ENCODE measurements at places on chromosomes 11 and 22.
A peak's percentile ranks its signal among the peaks of the same experiment; 100 is the strongest.

DNA sequence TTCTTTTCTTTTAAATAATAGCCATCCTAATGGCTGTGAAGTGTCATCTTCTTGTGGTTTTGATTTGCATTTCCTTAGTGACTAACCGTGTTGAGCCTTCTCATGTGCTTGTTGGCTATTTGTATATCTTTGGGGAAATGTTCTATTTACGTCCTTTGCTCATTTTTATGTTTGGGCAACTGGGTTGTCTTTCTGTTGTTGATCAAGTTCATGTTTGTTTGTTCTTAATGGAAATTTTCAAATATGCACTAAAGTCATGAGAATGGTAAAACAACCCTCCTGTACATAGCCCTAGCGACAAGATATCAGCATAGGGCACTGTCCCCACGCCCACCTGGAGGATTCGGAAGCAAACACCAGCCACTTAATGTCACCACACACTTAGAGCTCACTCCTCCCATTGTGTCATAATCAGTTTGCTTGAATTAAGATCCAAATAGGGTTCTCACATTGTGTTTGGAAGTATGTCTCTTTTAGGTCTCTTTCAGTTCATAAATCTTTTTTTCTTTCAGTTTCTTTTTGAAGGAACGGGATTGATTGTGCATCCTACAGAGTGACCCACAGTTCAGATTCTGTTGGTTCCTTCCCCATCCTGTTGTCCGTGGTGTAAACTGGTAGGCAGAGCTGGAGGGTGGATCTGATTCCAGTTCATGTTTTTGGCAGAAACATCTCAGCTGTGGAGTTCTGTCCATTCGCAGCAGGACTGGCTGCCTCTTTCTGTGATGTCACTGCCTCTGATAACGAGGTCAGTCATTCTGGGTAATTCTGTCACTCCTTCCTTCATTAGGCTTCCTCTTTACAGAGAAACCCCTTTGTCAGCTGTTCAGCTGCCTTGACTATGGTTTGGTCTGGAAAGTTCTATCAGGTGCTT lies 26.4 kb upstream of the ADORA2A start:
- no peak for DNase-seq

DNA sequence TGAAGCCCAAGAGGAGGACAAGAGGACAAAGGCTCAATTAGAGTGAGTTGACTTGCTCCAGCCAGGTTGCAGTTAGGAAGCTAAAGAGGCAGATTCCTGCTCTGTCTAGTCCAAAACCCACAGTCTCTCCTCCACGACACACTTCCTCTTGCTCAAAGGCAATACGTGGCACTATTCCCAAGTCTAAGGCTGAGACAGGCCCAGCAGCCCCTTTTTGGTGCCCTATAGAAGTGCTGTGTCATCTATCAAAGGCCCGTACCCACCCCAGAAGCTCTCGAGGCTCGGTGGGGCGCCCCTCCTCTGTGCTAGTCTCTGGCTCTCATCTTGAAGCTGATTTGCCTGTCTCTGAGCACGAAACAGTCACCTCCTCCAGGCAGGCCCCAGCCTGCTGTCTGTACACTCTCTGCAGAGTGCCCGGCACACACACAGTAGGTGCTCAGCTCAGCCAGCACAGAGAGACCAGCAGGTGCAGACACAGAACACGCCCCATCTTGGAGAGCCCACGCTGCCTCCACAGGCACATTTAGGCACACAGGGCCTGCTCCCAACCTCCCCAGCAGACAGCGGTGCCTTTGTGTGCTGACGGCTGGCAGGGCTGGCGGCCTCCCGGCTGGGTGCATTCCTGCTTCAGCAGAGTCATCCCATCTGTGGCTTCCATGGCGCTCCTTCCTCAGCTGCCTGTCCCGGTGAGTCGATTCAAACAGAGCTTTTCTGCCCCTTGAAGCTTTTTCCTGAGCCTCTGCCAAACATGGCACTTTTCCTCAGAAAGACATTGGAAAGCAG lies 52.8 kb downstream of the MYH9 start:
- no peak for DNase-seq

DNA sequence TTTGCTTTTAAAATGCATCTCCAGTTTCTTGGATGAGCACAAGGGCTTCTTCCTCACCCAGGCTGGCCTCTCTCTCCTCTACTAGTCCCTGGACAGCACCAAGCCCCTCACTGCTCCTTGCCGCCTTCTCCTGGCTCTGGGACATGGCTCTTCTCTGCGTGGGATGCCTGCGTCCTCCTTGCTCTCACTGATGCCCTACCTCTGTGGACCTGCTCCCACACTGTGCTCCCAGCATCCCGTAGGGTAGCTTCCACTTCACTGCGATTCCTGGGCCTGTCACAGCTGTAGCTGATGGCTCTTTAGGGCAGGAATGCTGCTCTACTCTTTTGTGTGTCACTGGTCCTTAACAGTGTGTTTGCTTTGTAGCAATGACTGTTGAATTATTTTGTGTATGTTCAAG lies 136.3 kb downstream of the SNX19 start:
- no peak for DNase-seq

DNA sequence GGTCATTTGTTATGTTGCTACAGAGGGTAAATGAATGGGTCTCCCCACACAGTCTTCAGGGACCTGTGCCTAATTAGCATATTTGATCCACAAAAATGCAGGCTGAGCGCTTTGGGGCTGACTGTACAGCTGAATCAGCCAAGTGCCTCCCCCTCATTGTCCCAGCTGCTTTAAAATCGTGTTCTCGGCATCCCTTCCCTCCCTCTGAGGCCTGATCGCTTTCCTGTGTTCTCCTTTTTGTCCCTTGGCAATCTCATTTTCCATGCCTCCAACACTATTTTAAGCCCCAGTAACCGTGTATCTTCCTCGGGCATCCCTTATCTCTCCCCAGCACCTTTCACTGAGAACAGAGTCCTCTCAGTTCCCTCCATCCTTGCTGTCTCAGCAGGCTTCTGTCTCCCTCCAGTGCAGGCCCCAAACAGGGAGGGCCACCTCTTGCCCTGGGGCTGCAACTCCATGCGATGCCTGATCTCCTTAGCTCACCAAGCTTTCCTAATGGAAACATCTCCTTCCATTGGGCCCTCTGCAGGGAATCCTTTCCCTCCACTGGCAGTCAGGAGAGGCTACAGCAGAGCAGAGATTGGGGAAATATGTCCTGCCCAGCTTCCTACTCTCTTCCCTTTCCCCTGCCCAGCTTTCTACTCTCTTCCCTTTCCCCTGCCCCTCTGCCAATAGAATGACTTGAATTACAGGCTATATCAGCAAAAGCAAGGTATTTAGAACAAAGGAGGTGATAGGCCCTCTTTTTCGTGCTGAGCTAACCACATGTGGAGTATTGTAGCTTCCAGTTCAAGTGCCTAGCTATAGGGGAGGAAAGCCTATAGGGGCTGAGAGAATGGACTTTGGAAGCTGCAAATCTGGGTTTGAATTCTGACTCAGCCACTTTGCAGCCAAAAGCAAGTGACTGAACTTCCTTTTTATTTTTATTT lies 13.8 kb downstream of the UQCR10 start:
- DNase-seq: peak; percentile 56

DNA sequence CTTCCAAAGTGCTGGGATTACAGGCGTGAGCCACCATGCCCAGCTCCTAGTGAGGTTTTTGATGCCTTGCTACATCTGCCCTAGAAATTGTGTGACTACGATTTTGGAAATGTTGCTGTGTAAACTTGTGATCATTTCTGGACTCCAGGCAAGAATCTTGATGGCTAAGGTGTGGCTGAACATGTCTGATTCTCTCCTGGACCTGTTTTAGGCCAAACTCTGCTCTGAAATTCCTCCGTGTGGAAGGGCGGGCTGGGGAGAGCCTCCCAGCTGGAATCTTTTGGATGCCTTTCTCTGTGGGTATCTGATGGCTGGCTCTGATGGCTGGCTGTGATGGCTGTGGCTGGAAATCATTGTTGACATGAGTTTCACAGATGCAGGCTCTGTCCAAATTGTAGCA lies 8.2 kb downstream of the PNPLA3 start:
- no peak for DNase-seq

GRCh38 chr11:78800096-78800690 lies 225.5 kb upstream of the NARS2 start:
- no peak for DNase-seq

DNA sequence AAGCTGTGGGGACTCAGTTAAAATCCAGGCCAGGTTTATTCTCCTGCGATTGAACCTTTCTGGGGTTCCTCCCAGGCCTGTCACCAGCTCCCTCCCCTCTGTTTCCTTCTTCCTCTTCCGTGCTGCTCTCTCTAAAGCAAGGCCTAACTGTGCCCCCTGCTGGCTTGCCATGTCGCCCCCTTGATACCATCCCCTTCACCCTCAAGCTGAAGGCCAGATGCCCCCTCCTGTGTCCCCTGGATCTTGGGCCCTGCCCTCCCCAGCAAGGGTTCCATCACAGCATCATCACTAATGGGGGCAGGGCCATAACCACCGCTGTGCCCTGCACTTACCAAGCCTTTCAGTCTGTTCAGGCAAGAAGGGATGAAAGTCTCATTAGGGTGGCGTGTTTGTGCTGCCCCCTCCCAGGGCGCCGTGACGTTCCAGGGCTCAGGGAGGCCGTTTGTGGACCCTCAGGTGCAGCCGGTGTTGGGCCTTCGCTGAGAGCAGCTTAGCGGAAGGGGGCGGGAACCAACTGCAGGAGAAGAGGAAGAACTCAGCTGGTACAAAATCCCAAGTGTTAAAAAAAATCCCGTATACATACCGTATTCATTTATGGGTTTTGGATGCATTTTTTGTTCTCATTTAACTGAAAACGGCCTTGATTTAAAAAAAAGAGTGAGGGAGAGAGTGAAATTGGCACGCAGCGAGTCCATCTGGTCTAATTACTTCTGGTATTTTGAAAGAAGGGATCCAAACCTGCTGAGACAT lies 69.9 kb downstream of the MPPED1 start:
- no peak for DNase-seq

- no peak for DNase-seq
Measured at GRCh38 chr11:77650123-77650522, 12.5 kb upstream of the CLNS1A start.

DNA sequence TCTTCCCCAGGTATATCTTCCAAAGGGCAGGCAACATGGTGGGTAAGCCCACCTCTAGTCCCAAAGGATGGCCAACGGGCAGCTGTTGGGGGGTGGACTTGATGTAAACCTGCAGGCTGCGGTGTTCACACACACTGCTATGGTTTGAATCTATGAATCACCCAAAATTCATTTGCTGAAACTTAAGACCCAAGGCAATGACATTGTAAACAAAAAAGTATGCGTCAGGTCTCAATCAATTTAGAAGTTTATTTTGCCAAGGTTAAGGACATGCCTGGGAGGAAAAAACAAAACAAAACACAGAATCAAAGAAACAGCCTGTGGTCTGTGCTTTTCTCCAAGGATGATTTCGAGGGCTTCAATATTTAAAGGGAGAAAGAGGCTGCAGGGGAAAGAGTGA lies 18.3 kb downstream of the RCN1 start:
- DNase-seq: no peak

- no peak for DNase-seq
Measured at GRCh38 chr11:30172883-30173311, 57.9 kb upstream of the FSHB start.

DNA sequence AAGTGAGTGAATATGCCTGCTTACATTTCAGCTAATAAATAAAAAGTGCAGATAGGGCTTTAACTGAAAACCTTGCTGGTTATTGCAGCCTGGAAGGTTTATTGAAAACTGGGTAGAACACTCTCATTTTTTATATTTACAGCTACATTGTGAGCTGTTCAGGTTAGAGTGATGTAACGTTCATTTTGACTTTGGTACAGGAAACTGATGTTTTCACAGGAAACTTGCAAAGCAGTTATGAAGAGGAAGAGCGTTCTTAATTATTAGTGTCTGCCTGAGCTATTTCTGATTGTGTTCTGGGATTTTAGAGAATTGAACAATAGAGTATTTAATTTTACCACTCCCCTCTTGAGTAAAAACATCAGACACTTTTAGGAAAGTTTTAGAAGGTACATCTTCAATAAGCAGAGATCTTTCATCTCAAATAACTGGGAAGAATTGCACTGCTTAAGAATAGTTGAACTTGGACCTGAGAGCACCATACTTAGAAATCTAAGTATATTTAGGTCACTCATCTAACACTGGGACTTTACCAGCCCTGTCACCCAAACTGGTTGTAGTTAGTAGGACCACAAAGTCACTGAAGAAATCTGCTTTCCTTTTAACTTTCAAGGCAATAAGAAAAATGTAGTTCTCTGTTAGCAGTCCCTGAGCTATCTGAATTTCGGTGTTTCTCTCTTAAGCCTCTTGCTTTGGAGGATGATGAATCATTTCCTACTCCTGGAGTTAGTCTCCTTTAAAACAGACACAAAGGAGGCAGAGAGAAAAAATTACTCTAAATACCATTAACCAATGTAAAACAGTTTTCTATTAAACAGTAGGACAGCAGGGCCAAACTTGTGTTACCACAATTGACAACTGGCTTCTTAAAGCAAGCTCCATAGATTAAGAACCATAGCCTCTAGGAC lies 128.6 kb upstream of the DDI1 start:
- peak; percentile 11 for DNase-seq

- DNase-seq: no peak
Measured at GRCh38 chr11:23988381-23989006, 508.4 kb upstream of the LUZP2 start.

- DNase-seq: no peak
Measured at GRCh38 chr11:93017821-93018690, 48.6 kb downstream of the MTNR1B start.

- no peak for DNase-seq
Measured at GRCh38 chr22:27571463-27572277, 229.9 kb downstream of the MN1 start.

GRCh38 chr11:17682848-17683247 lies 36.5 kb upstream of the MYOD1 start:
- DNase-seq: no peak

GRCh38 chr11:116893906-116894305 lies 56.5 kb upstream of the APOA1 start:
- DNase-seq: no peak

GRCh38 chr11:67195971-67196456 lies 70.3 kb upstream of the GRK2 start:
- no peak for DNase-seq

DNA sequence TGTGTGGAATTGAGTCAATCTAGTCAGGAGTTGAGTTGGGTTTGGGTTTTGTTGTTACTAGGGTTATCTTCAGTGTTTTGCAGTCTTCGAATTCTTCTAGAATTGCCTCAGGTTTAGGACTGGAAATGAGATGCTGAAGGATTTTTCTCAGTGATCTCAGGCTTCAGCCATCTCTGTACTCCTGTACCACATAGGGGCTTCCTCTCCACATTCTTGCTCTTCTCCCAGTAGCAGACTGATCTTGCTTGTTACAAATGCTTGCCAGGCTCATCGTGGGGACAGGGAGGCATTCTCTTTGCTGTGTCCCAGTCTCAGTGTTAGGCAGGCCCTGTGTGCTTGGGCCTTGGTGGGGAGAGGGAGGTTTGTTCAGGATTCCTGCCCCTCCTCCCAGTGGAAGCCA lies 96.1 kb downstream of the LRRC32 start:
- DNase-seq: no peak

DNA sequence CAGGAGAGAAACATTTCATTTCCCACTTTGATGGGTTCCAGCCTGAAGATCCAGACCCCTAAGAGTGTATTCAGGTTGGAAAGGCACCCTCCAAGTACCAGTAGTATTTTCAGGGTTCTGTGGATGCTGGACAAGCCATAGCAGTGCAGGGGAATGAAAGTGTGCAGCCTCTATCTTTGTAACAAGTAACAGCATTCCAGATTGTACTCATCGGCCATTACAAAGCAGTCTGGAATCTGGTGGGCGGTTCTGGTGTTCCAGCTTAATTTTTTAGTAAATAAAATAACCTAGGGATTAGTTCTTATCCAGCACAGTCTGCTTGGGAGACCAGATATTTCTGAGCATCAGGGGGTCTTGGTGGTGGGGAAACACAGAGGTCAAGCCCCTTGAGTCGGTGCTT lies 22.6 kb downstream of the APLNR start:
- DNase-seq: peak; percentile 68

GRCh38 chr11:35550374-35551036 lies 25.1 kb upstream of the PAMR1 start:
- DNase-seq: no peak

GRCh38 chr11:8834379-8834778 lies 76.6 kb upstream of the AKIP1 start:
- DNase-seq: no peak

Measured in amniotic stem cell (primary cell).